NCI-H1694 treated with DMSO at 0.1 percent for 48 hours (cell line): ENCODE measurements at places on chromosomes 3 and 15.

DNA sequence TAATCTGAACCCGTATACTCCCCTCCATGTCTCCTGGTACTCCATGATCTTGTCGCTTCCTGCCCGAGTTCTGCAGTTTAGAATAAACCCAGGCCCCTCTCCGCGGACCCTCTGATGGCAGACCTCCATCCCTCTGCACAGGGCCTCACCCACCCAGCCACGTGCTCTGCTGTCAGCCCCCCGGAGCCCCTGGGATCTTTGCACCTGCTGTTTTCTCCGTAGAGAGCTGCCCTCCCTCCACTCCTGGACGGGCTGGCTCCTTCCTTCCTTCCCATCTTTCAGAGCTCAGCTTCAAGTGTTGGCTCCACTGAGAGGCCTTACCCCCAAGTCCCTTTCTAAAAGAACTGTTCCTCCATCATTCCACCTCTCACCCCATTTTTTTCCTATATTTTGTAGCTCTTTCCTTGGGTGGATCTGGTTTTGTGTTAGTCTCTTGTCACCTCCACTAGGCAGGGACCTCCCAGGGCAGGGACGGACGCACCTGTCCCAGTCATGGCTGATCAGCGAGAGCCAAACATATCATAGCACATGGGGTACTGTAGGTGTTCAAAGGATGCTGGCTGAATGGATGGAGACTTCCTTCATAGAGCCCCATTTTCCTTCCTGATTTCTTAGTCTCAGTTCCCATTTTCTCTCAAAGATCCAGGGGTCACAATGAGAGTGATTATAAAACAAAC lies 106.6 kb downstream of the VGLL4 start:
- no peak for DNase-seq

GRCh38 chr15:62809115-62809967 lies 233.2 kb upstream of the TPM1 start:
- DNase-seq: no peak

DNA sequence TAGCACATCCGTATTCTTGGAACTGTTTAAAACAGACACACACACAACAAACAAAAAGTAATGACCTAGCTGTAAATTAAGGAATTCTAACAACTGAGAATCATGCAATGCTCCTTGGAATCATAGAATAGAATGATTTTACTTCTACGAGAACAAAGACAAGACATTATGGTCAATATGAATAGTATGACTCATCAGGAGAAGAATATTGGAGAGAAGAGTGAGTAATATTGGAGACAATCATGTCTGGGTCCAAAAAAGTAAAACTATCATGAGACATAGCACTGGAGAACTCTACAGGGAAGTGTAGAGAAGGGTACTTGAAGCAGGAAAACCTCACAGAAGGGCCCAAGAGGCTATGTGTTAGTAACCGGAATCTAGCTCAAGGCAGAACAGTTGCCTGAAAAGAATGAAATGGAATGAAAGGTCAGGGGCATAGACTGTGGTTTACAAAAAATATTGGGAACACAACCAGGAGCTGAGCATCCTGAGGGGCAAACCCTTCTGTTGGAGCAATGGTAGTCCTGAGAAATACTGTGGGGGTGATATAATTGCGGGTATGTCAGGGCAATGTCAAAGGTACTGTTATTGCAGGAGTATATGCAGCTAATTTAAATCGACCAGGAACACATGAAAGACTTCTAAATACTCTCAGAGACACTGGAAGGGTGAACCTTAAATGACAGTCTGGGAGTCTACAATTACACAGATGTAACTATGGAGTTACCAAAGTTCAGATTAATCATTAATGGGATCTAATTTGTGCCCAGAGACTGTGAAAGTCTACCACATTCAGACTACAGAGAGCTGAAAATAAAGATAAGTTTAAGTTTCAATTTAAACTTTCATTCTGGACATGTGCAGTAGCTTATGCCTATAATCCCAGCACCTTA lies 201.2 kb downstream of the BCHE start:
- no peak for DNase-seq

GRCh38 chr3:5523125-5523524 lies 335.6 kb downstream of the EDEM1 start:
- DNase-seq: no peak

GRCh38 chr15:83039206-83039605 lies 27.8 kb upstream of the C15orf40 start:
- no peak for DNase-seq

- DNase-seq: no peak
Measured at GRCh38 chr3:72234391-72234790, 449.4 kb upstream of the PROK2 start.

- no peak for DNase-seq
Measured at GRCh38 chr15:70715840-70716485, 47.4 kb downstream of the UACA start.

GRCh38 chr3:151604891-151605290 lies 128.8 kb upstream of the AADACL2 start:
- no peak for DNase-seq

DNA sequence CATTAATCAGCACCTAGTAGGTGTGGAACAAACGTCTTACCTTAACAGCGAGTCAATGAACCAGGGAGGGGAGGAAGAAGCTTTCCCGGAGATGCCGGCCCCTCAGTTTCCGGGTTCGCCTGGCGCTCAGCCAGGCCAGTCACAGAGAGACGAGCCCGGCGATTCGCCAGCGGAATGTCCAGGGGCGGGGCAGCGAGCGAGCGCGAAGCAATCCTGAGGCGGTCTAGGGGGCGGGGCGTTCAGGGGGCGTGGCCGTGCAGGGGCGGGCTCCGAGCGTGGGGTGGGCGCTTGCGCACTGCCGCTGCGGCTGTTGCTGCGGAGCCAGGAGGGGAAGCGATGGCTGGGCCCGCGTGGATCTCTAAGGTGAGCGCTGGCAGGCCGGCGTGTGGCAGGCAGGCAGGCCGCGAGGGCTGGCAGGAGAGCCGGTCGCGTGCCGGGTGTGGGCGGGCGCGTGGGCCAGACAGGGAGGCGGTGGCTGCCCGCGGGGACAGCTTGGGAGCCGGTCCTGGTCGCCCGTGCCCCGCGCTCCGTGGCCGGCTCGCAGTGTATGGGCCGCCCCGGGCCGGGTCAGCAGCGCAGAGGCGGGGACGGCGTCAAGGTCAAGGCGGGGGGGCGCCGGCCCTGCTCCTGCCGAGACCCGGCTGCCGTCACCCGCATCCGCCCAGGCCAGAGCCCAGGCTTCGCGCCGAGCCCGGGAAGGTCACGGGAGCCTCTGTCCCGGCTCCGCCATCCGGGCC lies at the start of gene IDH3A:
IDH3A (plus strand) TSS at position 295 of the 737 bp plus-strand sequence; CDS start at position 337, 42 bp downstream.
- DNase-seq: peak; percentile 91

DNA sequence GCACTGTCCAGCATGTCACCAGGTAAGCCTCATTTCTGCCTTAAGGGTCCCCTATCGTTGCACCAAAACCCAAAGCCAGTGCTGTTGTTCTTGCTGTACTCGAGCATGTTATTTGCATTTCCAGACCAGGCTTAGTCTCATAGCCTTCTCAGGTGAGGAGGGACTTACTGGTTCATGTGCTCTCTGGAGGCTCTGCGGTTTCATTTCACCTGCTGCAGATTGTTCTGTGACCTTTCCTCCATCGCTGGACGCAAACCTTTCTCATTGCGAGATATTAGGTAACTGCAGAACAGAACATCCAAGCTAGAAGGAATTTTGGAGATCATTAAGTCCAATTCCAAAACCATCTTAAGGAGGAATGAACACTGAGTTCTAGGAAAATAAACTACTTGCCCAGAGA lies 187.3 kb upstream of the BCL6 start:
- no peak for DNase-seq

DNA sequence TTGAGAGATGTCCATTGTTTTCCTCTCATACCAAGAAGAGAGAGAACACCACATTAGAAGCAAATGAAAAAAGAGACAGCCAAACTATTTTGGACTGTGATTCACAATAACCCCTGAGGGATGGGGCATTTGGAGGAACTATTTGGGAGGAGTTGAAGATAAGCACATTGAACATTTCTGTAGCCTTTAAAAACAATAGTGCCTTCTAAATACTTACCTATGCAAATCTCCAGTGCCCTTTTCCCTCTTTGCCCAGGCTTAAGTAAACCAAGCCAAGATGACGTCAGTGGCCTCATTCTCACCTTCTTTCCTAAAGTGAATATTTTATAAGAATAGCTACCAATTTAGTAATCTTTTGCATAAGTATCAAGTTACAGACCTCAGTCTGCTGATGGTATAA lies 89.7 kb upstream of the COL8A1 start:
- no peak for DNase-seq

- no peak for DNase-seq
Measured at GRCh38 chr3:89104499-89104898, 2.9 kb upstream of the EPHA3 start.

GRCh38 chr3:177752831-177753230 lies 555.5 kb upstream of the TBL1XR1 start:
- DNase-seq: no peak

- no peak for DNase-seq
Measured at GRCh38 chr3:27193056-27193455, 176.1 kb downstream of the NEK10 start.

DNA sequence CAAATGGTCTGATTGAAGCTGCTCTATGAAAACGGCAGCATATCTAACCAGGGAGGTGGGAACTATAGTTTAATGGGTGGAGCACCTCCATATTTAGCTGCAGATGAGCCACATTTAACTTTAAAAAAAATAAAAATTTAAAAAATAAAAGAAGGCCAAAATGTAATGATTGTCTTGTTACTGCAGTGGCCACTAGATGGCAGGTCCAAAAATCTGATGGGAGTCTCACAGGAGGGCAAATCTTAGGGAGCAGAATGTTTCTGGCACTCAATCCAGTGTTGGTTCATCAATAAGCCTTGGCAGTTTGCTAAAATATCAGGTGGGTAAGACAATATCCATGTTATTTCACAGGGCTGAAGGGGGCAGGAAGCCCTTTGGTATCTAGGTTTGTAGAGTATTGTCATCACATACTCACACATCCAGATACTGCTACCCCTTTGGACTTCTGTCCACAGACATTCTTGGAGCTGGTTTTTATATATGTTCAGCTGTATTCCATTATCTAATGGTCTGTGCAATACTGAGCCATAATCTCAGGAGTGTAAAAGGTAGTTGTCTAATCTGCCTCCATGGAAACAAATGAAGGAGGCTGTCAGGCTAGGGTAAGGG lies 233.3 kb downstream of the TIGIT start:
- no peak for DNase-seq

DNA sequence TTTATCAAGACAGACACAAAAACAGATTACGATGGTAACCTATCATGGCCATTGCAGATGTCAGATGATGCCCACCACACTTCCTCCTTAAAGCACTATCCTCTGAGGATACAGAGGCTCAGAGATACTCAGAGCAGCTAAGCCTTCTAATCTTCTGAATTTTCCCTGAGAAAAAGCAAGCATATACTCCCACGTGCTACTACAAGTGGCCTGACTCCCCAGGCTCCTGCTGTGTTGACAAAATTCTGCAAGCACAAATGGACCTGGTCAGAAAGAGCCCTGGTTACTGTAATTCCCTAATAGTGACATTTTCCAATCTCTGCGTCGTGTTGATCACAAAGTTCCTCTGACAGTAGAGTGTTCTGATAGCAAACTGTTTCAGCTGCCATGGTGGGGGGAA lies 207.1 kb downstream of the KCNMB2 start:
- DNase-seq: no peak

DNA sequence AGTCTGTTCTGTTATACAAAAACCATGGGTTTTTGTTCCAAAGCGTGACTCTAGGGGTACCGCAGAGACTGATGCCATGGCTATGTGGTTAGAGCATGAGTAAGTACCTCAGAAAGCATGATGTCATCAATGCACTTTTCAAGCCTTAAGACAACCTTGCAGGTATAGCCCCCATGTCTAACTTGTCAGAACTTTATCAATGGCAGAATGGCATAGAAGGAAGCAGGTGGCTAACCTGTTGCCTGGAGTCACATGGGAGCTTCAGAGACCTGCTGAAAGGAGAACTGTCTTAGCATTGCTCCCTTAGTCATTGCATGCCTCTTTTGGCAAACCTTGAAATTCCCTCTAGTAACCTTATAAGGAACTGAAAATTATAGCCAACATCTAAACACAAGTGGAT lies 52.5 kb downstream of the EOMES start:
- DNase-seq: no peak

DNA sequence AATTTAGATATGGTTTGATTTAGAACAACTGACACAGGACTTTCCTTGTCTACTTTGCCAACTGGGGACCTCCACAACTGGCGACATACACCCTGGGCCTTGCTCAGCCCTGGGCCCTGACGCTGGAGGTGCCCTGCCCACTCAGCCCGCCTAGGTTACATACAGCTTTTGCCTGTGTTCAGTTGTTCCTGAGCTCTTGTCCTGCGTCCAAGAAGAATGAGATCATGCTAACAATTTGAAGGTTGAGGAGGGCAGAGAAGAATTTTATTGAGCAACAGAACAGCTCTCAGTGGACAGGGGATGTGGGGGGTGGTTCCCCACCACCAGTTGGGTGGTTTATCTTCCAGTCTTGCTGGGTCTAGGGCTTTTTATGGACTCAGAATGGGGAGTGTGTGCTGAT lies 67.9 kb downstream of the IQCH start:
- DNase-seq: no peak

DNA sequence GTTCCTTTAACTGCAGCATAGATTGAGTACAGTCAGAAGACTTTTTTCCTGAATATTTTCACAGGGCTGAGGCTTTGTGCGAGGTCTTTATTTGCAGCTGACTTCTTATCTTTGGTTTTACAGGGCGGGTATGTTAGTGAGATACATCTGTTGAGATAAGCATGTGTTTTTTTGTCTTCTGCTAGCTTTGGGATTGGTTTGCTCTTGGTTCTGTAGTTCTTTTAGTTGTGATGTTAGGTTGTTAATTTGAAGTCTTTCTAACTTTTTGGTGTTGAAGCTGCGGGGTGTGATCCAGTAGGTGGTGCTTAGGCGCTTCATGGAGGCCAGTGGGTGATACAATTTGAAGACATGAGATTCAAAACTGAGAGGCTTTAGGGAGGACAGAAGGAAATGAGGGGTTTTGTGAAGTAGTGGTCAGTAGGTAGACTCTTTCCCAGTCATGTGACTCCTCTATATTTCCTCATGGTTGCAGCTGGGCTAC lies 67.9 kb upstream of the TNFSF10 start:
- no peak for DNase-seq

GRCh38 chr15:68726246-68726645 lies 94.4 kb downstream of the ANP32A start:
- no peak for DNase-seq

- DNase-seq: no peak
Measured at GRCh38 chr15:73602992-73603391, 30.2 kb downstream of the NPTN start.

DNA sequence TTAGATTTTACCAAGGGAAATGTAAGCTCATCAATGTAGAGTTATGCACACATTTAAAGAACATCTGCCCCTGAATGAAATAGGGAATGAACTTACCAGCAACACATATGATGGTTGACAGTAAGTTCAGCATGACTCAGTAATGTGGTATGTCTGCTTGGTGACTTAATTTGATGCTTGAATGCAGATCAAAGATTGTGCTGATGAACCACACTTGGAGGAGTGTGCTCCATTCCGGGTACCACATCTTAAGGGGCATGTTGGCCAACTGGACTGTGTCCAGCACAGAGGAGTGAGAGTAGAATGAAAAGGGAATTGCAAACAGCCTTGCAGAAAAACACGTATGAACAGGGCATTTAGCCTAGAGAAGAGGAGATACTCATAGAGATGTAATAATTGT lies 171.0 kb upstream of the RARB start:
- DNase-seq: no peak
